ENCODE measurements at places on chromosomes 5 and 9.

DNA sequence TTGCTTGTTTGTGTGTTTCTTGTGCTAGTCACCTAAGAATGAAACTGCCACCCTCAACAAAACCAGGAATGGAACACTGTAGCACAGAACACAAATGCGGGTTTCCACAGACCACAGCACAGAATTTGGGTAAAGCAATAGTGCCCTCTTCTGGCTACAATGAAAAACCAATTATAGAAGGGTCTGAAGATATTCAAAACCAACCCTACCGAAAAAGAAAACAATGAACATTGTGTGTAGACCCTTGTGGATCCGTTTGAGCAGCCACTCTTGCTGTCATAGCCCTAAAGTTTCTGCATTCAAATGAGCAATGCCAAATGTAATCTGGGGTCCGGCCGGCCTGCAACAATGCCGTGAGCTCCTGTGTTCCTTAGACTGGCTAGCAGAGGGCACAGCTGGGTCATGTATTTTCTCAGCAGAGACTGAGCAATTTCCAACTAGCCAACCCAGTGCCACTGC lies 8.3 kb upstream of the ENC1 start:
- peak; percentile 67 for DNase-seq

GRCh38 chr5:163502521-163502920 lies 2.9 kb upstream of the MAT2B start:
- DNase-seq: no peak

DNA sequence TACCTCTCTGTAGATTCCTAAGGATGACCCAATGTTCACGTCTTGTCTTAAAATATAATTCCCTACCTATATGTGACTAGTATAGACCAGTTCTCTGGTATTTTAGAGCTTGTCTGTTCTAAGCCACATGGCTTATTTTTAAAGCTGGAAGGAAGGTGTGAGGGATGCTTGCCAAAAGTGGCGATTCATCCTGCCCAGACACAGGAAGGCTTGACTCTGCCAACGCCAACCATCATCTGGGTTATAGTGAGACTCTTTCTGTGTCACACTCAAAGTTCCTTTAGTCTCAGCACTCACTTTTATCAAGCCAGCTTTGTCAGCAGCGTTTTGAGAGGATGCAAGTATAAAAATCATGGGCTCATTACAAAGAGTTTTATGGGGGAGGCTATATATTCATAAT lies 500.0 kb downstream of the PTPRD start:
- DNase-seq: no peak

DNA sequence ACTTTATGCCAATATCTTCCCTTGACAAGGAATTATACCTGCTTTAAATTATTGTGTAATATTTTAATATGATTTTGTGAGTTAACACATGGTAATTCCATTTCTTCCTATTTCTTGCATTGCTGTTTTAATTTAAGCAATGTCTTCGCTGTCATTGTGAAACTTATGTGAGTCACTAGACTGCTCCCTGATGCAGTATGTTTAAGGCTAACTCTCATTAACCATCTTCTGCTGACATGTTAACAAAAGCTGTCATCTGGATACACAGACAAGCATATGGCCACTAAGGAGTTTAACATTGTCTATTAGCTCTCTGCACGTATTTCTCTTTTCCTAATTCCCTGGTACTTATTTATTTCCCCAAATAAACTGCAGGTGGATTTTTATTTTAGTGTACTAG lies 980.8 kb upstream of the CTNND2 start:
- DNase-seq: no peak

DNA sequence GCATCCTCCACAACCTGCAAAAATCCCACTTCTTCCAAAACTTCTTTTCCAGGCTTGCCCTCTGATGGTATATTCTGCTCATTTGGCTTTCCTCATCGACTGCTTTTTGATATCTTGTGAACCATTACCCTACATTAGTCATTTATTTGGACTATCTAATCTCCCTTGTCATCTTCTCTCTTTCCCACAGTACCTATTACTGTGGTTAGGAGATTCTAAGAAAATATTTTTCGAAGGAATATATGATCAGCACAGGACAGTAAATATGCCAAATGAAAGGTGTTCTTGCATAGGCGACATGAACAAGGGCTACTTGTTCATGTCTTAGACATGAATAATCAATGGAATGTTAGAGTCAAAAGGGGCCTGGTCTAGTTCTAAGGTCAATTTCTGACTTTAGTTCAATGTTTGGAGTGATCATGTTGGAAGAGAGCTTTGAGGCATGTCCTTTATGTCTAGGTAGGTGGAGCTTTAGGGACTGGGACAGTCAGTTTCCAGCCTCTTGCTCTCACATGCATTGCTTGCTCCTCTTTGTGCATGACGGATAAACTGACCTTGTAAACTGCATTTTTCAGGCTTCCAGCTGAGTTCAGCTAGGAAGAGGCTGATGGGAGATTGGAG lies 243.4 kb upstream of the RPS23 start:
- no peak for DNase-seq

GRCh38 chr5:107431998-107432397 lies 238.7 kb downstream of the EFNA5 start:
- DNase-seq: peak; percentile 75

All from fibroblast of skin of back (primary cell).